ENCODE measurements at places on chromosomes 5 and 9. TPM values are rescaled to one million over a fixed set of nuclear protein-coding genes. Genes with fewer than 3 reads are reported as not detected.

Gene ZNF879
- 2.9 TPM for polyA plus RNA-seq

Gene ANKRD31
- polyA plus RNA-seq: 0.03 TPM

Gene CFAP77
- polyA plus RNA-seq: 0.38 TPM

Gene SPATA31D3
- not detected for polyA plus RNA-seq

Gene CYSRT1
- polyA plus RNA-seq: not detected
